ENCODE measurements at places on chromosomes 7 and 10. TPM values are rescaled to one million over a fixed set of nuclear protein-coding genes. Genes with fewer than 3 reads are reported as not detected.

The THNSL1 gene
- total RNA-seq = 3.0 TPM

The FRG2B gene
- total RNA-seq = not detected

The PRLHR gene
- total RNA-seq = not detected

The RBP4 gene
- 6.9 TPM for total RNA-seq

The HOXA5 gene
- 3.9 TPM for total RNA-seq

The PDLIM1 gene
- 183 TPM for total RNA-seq

The SLC16A9 gene
- total RNA-seq = 0.13 TPM

The DDX21 gene
- 172 TPM for total RNA-seq

The TUBB8 gene
- total RNA-seq = 0.08 TPM

- peaks cover 3% of the 10 kb centered on the region for H3K4me1 ChIP-seq
- H3K27me3 ChIP-seq = no peaks in the 10 kb centered on the region
- no peak overlapping the region for H3K4me3 ChIP-seq
- no peak overlapping the region for H3K27ac ChIP-seq
- no peaks in the 10 kb centered on the region for H3K36me3 ChIP-seq
Measured at GRCh38 chr7:115674467-115675024, 356.0 kb downstream of the TFEC start.

DNA sequence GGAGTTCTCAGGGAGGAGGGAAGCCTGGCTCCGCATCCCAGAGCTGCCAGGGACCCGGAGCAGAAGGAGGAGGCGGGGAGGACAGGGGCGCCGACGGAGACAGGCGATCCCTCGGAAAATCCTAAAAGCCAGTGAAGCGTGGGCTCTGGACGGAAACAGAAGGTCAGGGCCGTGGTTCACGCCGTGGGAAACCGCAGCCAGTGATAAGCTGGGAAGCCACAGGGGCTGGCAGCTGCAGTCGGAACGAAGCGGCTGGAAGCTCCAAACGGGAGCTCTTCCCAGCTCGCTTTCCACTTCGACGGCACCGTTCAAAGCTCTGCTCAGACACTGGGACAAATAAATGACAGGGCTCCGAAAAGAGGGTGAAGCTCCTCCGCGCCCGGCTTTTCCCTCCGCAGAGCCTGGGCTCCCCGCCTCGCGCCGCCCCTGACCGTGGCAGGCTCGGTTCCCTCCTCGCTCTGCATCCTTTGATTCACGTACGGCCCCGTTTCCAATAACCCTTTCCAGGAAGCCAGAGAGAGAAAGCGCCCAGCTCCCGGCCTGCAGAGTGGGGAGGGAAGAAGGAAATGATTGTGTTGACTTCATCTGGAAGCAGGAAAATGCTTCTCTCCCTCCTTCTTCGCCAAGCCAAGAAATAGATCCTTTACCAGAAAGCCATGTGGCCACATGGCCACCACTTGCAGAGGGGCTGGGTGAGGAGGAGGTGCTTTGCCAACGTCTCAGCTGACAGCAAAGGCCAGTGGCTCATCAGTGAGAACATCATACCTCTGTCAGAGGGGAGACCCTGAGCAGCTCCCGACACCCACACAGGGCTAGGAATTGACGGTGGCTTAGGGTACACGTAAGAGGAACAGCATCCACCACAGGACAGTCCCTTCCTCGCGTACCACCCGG, 57.4 kb downstream of the ADRB1 start:
- no peaks in the 10 kb centered on the region for H3K36me3 ChIP-seq
- no peak for DNase-seq
- peaks cover 17% of the 10 kb centered on the region for H3K4me1 ChIP-seq
- H3K4me3 ChIP-seq = peak overlapping the region; percentile 57
- no peaks in the 10 kb centered on the region for H3K27me3 ChIP-seq

- no peak overlapping the region for H3K27ac ChIP-seq
- DNase-seq = no peak
- no peaks in the 10 kb centered on the region for H3K36me3 ChIP-seq
- no peaks in the 10 kb centered on the region for H3K4me1 ChIP-seq
- H3K27me3 ChIP-seq = no peaks in the 10 kb centered on the region
Measured at GRCh38 chr7:120079022-120079421, 194.0 kb upstream of the KCND2 start.

DNA sequence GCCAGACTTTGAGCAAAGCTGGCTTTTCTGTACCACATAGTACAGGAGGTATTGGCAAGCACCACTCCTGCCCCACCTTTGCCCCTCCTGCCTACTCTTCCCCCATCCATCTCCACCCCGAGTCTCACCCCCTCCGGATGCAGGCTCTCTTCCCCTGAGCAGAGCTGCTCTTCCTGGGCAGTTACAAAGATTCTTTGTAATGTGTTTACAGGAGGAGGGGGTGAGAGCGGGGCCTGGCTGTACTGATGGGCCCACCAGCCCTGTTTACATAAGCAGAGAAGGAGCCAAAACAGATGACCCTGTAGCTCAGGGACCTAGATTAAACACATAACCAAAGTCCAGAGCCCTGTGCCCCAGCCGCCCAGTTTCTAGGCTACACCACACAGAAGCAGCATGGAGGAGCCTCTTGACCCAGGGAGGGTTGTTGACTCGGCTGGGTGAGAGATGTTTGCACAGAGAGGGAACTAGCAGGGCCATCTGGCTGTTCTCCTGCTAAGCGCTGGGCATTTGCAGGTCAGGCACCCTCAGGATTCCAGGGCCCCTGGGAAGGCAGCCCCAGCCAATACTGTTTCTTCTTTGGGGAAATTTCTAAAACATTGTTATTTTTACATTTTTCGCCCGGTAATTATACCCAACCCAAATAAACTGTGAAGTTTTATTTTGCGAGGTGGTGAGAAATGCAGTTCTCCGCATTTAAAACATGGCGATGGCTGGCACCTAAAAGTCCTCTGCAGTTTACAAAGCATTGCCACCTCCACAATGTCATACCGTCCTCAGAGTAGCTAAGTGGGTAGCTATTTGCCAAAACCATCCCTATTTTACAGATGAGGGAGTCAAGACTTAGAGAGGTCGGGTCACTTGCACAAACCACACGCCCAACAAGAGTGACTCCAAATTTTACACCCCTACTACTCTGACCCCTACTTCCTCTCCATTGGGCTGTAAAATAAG, 11.4 kb upstream of the ZKSCAN1 start:
- no peak overlapping the region for H3K4me3 ChIP-seq
- peak overlapping the region; percentile 45 for H3K27ac ChIP-seq
- no peaks in the 10 kb centered on the region for H3K27me3 ChIP-seq

- H3K4me3 ChIP-seq = no peak overlapping the region
- no peak overlapping the region for H3K27ac ChIP-seq
- H3K4me1 ChIP-seq = no peaks in the 10 kb centered on the region
- H3K27me3 ChIP-seq = 0 out of 2 replicates have a peak, but pooled peaks cover 2% of the 10 kb centered on the region
- no peak for DNase-seq
- H3K36me3 ChIP-seq = no peaks in the 10 kb centered on the region
Measured at GRCh38 chr7:45084901-45085618, 3.7 kb downstream of the NACAD start.

GRCh38 chr10:28797904-28798371, 120.6 kb downstream of the BAMBI start:
- no peaks in the 10 kb centered on the region for H3K27me3 ChIP-seq
- no peaks in the 10 kb centered on the region for H3K4me1 ChIP-seq
- H3K36me3 ChIP-seq = no peaks in the 10 kb centered on the region
- no peak overlapping the region for H3K27ac ChIP-seq

GRCh38 chr7:26291699-26292538, at the start of gene SNX10:
SNX10 (plus strand) TSS chr7:26291862; CDS start chr7:26346443, 54,581 bp downstream.
- peak within 1 kb of the TSS; percentile 86 for H3K27ac ChIP-seq
- no peaks in the 10 kb centered on the region for H3K27me3 ChIP-seq
- peaks cover 11% of the 10 kb centered on the region for H3K4me1 ChIP-seq
- no peaks in the 10 kb centered on the region for H3K36me3 ChIP-seq
- no peak for DNase-seq

GRCh38 chr7:71626206-71626605, 494.3 kb downstream of the GALNT17 start:
- no peak overlapping the region for H3K27ac ChIP-seq
- H3K4me1 ChIP-seq = no peaks in the 10 kb centered on the region
- no peaks in the 10 kb centered on the region for H3K36me3 ChIP-seq
- DNase-seq = no peak
- no peaks in the 10 kb centered on the region for H3K27me3 ChIP-seq
- no peak overlapping the region for H3K4me3 ChIP-seq

Data from Panc1 (cell line).